NCI-H1417 treated with DMSO at 0.1 percent for 48 hours (cell line): ENCODE measurements at places on chromosomes 2 and 18.

DNA sequence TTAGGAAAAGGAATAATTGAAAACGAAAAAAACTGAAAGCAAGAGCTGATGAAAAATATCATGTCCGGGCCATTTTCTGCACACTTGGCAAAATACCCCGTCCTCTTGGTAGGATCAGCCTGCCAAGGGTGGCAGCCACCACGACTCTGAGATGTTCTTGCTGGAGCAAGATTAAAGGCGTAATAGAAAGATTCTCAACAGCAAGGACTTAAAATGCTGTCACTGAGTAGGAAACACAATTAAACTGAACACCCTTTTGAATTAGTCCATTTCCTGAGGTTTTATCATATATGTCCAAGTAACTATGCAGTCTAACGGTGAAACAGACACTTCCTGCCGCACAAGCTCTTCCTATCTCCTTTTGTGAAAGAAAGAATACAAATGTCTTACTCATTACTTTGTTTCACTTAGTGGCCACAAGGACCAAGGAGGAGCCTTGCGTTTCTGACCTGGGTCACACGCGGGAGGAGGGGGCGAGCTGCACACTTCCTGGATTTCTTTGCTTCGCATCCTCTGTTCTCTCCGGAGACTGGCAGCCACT, 222.7 kb downstream of the PIEZO2 start:
- no peak for DNase-seq

DNA sequence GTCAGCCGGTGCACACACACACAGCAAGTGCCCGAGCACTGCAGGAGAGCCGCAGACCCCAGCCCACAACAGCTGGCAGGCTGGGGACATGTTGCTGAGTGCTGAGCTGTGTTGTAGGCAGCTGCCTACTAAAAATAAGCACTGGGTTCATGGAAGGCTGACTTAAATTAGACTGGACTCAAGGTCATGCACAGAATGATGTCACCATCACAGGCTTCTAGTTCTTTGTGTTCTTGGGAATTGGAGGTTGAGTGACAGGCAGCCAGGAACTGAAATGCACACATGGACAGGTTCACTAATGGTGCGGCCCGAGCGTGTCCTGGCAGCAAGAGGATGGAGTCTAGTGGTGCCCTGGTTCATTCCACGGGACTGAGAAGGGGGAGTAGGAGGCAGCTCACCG, 71.3 kb downstream of the VWA3B start:
- no peak for DNase-seq

DNA sequence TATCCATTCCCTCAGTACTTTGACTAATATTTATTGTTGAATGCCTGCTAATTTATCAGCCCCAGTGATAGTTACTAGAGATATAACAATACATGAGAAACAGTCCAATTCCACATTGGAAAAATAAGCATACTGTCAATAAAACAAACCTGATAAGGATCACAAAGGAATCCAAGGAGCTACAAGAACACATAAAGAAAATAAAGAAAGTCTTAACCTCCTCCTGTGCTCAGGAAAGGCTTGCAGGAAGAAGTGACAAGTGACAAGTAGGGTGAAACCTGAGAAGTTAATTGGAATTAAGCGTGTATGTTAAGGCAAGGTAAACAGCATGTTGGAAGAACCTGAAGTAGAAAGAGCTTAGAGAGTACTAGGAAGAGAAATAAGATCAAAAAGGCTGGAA, 20.3 kb upstream of the ASNSD1 start:
- DNase-seq: no peak

DNA sequence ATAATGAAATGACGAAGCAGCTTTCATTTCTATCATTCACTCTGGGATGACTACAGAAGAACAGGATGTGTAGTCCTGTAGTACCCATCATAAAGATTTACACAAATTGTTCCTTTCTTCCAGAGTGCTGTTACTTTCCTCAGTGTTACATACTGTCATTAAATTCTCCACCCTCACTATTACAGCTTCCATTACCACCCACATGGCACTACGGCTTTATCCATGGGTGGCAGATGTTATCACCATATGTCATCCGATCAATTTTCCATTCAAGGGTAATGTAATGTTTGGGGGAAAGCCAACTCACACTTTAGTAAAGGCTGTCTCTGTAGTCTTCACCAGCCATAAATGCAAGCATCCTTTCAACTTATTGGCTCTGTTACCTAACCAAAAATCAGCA, 7.1 kb upstream of the CSRNP3 start:
- DNase-seq: no peak

DNA sequence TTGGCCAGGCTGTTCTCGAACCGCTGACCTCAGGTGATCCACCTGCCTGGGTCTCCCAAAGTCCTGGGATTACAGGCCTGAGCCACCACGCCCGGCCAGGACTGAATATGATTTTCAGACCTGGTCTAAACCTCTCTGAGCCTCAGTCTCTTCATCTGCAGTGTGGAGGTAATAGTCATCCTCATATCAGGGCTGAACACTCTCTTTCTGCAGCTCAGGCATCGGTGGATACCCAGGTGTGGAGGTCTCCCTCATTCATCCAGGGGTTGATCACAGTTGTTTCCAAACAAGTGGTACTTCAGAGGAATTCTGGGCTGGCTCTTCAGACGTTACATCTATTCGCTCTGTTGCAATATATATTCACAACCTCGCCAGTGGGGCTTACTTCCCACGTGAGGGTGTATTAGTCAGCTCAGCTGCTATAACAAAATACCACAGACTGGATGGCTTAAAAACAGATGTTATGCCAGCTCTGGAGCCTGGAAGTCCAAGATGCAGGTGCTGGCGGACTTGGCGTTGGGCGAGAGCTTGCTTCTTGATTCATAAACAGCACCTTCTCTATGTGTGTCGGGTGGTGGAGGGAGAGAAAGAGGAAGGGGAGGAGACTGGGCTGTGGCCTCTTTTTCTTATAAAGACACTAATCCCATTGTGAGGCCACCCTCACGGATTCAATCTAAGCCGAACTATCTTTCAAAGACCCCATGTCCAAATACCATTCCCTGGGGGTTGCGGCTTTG, 2.9 kb upstream of the MBP start:
- DNase-seq: no peak

DNA sequence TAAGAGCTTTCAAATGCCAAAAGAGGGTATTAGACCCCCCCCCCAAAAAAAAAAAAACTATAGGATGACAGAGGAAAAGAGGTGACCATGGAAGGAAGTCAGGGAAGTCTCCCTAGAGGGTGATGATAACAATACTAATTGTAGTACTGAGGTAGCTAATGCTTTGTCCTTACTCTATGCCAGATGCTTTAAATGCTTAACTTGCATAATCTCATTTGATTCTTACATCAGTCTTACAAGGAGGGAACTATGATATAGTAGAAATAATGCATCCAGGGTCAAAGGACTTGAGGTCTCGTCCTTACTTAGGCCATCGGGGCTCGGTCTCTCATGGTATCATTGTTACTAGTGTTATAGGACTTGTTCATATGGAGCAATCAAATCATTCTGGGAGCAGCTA, 9.1 kb downstream of the IDH1 start:
- DNase-seq: no peak

DNA sequence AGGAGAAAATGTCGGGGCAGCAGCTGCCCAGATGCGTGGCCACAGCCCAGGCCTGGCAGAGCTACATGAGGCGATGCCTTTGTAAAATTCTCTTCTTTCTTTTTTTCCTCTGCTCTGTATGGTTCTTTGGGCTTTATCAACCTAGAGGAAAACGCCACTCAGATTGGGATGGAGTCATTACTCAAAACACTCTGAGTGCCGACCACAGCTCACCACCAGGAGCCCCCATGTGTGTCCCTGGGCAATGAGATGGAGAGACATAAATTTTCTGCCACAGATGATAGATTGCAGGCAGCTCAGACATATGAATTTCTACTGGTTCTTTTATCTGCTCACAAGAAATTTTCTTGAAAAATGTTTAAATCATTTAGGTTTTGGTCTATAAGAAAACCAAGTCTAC, 56.0 kb downstream of the PARD6G start:
- DNase-seq: no peak

DNA sequence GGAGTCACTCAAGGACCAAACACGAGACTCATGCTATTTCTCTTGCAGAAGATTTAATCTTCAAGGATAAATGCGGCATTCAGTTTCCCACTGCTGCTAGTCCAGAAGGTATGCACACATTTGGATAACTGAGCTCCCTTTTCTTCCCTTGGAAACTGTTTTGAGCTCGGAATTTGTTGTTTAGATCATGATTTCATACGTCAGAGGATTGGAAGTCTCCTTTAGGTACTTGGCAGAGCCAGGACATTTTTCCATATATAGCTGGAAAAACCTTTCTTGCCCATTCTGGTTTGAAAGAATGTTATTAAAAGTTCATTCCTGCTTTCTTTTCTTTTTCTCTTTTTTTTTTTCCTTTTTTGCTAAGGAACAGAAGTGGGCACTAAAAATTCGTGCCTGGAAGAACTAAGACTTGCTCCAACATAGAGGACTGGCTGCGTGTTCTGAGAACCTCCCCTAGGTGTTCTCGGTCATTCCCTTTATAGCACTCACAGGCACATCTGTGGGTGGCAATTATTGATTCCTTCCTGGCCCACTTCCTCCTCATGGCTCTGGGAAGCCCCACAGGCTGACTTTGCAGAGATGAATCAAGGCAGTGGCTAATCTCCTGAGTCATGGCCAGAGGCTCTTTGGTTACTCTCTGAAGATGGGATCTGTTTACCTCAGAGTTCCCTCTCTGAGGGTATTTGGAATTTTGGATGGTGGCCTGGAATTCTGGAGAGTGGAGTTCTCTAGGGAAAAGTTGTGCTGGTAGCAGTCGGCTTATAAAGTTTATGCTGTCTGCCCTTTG, 104.8 kb downstream of the PLCL1 start:
- DNase-seq: no peak

GRCh38 chr18:79682894-79683625, 3.5 kb downstream of the CTDP1 start:
- DNase-seq: no peak

- no peak for DNase-seq
Measured at GRCh38 chr2:215002500-215002899, 135.9 kb downstream of the ABCA12 start.

DNA sequence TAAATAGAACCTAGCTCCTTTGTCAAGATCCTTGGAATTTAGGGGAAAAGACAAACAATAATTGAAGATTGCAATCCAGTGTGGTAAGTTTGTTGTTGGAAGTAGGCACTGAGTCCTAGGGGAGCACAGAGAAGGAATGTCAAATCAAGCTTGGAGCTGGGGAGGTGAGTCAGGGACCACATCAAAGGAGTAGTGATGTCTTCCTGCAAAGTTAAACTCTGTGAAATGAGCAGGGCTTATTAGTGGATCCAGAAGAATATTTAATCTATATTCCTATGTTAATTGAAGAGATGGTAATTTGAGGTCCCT, 41.7 kb upstream of the NABP1 start:
- DNase-seq: no peak

- no peak for DNase-seq
Measured at GRCh38 chr2:168604252-168604651, 148.2 kb downstream of the CERS6 start.

DNA sequence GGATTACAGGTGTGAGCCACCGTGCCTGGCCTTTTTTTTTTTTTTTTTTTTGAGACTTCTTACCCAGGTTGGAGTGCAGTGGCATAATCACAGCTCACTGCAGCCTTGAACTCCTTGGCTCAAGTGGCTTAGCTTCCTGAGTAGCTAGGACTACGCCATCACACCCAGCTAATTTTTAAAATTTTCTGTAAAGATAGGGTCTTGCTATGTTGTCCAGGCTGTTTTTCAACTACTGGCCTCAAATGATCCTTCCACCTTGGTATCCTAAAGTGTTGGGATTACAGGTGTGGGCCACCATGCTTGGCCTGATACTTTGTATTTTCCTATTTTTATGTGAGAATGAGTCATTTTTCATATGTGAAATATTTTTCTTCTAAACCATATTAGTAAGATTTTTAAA, 13.7 kb downstream of the ELP2 start:
- no peak for DNase-seq

GRCh38 chr2:157726946-157727345, 98.3 kb upstream of the ACVR1C start:
- DNase-seq: no peak

GRCh38 chr2:70947556-70948184, 12.0 kb downstream of the ATP6V1B1 start:
- DNase-seq: no peak

DNA sequence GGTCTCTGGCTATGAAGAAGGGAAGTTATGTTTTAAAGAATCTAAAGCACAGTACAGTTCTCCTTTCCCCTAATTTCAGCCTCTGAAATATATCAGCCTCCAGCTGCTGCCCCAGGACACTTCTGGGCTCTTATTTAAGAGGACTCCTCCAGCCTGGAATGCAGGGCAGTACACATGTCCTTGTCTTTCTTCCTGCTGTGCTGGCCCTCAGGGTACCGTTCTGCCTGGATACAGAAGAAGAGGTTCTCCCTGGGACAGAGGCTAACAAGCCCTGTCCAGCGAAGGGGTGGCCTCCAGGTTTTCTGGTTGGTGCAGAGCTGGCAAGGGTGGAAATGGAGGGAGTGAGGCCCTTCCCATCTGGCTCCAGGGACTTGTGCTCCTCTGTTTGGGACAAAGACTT, 22.1 kb downstream of the MLPH start:
- DNase-seq: no peak

DNA sequence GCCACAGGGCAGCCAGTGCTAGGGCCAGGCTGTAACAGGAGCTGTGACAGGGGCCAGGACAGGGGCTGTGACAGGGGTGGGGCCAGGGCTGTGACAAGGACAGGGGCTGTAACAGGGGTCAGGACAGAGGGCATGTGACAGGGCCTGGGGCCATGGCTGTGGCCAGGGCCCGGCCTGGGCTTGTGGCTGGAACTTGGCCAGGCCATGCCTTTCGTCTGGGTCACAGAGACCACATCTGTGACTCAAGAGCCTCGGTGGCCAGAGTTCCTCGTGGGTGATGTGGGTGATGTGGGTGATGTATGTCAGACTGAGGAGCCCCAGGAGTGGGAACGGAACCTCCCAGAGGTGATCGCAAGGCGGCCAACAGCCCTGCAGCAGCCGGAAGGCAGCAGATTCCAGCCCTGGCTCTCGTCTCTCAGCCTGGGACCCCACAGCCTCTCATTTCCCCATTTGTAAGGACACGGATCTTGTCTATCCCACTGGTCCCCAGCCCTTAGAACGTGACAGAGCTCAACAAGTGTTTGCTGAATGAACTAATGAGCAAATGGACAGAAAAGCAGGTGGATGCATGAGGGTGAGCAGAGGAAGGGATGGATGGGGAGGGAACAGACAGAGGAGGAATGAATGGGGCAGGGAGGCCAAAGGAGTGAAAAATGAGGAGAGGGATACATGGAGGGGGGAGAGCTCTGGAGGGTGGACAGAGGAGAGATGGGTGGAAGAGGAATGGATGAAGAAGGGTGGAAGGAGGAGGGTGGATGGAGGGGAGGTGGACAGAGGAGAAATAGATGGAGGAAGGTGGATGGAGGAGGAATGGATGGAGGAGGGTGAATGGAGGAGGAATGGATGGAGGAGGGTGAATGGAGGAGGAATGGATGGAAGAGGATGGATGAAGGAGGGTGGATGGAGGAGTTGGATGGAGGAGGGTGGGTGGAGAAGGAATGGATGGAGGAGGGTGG, 17.3 kb downstream of the ESPNL start:
- no peak for DNase-seq

GRCh38 chr2:41496908-41497307, 550.9 kb upstream of the PKDCC start:
- no peak for DNase-seq
